Activated T-cell treated with anti-CD3 and anti-CD28 coated beads, Interleukin-2, amount 50 U/mL, for 1 hour (primary cell): ENCODE measurements at places on chromosomes 11 and 22.

DNA sequence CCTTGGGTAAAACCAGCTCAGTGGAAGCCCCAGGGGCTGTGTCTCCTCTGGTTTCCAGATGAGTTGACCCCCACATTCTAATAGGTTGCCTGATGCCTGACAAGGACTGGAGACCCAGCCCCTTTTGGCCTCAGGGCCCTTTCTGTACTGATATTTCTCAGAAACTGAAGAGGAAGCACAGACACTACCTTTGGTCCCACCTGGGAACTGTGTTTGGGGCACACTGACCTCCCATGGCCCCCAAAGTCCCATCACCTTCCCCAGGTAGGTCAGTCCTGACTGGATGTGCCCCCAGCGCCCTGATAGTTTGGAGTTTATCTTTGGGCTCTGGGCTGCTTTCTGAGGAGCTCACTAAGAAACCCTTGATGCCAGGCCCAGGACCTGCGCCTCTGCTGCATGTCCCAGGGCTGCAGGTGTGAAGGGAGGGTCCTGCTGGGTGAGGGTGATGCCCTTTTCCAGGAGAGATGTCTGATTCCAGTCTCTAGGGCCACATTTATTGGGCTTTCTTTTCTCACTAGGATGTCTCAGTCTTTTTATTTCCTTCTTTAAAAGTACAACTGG, 106.7 kb downstream of the GGTLC2 start:
- no peak for DNase-seq

GRCh38 chr11:33618351-33618710, 82.3 kb downstream of the C11orf91 start:
- DNase-seq = no peak

DNA sequence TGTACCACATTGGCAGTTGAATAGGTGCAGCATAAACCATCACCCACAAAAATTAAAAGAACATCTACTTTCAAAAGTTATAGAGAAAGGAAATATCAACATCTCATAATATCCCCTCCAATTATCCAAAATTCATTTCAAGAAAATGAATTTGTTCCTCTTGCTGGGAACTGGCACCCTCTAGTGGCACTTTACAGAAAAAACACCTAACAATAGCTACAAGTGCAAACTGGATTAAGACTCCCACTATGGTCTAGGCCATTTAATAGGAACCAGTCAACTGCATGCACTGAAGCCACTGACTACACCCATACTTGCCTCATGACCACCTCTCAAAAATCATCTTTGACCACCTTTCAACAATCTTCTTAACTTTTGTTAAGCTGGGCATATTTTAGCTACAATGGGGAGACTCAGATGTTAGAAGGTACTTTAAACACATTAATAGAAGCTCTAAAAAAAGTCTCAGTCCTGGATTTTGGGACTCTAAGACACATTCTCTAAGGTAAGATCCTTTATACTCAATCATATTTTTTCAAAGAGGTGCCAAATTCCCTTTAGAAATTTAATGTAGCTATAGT, 17.3 kb downstream of the TRAF6 start:
- no peak for DNase-seq

- DNase-seq = no peak
Measured at GRCh38 chr22:36351921-36352802, 35.6 kb downstream of the MYH9 start.

DNA sequence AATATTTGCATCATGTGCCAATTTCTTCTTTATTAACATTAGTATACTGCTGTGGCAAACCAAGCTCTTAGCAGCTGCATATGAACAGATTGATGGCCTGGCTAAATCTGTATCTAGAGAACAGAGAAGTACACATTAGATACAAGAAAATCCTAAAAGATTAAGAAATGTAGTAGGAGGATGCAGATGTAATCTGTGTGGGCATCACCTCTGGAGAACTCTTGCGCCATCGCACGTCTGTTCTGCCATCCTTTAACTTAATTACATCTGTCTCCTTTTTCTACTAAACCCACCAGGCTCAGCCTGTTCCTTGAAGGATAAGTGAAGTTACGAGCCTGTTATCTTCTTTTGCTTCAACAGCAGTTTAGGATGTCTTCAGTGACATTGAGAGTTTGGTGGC, 196.4 kb upstream of the PITPNB start:
- DNase-seq = no peak

DNA sequence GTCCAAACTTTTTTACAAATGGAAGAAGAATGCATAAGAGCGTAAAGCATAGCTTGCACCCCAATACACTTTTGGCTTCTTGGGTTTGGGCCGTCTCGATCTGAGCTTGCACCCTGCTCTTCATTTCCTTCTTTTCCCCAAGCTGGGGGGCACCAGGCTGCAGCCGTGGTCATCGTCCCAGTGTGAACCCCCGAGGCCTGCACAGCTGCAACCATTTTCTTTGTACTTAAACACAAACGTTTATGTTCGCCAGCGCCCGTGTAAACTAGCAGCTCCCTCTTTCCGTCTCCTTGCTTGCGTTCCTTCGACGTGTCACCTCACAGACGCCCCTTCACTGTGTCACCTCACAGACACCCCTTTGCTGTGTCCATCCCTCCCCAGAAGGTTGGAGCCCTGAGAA, 10.1 kb downstream of the KRTAP5-5 start:
- no peak for DNase-seq

GRCh38 chr11:574632-575312, 1.5 kb upstream of the PHRF1 start:
- DNase-seq = no peak
